ENCODE measurements at places on chromosomes 6 and 20.

DNA sequence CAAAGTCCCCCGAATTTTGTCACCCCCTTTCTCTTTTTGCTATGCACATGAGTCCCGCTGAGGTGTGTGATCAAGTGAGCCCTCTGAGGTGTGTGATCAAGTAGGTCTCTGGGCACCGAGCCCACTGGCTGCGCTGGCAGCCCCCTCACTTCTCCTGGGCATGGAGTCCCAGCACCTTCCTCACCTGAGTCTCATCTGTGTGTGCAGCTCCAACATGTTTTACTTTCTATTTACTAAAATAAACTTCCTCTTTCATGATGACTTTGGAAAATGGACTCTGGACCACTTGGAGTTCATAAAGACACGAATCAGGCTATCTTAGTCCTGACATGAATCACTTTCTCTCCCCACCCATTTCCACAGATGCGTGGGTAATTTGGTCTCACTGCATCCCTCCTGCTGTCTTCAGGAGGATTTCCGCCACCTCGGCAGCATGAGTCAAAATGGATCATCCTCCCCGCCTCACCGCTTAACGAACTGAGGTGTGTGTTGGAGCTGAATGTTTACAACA is 39.8 kb downstream of the PRDM1 start:
- DNase-seq = no peak

DNA sequence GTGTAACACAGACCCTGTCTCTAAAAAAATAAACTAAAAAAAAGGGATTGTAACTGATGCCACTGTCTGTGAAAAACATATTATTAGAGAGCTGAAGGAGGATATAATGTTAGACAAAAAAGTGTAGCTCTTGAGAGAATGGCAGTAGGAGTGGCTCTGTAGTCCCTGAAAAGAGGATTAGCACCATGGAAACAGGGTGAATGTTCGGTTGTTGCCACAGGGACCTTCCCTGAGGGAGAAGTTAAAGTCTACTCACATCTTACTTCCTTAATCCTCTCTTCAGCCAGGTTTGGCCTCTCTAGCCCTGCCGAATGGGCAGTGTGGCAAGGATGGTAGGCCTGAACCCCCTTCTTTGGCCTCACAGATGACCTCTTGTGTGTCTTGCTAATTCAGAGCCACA is 12.1 kb downstream of the SCAND1 start:
- no peak for DNase-seq

DNA sequence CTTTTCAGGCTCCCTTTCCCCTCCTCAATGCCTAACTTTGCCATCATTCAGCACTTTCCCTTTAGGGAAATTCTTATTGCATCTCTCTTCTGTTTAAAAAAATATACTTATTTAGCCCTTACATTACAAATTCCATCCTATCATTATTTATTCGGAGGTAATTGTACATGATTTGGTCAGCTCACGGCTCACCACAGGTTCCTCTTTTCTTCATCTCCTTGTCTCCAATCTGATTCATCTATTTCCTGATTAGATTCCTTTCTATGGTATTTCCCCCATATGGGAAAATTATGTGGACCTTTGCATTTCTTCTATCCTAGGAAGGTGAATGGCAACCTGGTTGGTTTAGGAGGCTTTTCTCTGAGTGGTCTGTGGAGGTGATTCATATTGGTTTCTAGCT is 12.9 kb upstream of the EMILIN3 start:
- no peak for DNase-seq

DNA sequence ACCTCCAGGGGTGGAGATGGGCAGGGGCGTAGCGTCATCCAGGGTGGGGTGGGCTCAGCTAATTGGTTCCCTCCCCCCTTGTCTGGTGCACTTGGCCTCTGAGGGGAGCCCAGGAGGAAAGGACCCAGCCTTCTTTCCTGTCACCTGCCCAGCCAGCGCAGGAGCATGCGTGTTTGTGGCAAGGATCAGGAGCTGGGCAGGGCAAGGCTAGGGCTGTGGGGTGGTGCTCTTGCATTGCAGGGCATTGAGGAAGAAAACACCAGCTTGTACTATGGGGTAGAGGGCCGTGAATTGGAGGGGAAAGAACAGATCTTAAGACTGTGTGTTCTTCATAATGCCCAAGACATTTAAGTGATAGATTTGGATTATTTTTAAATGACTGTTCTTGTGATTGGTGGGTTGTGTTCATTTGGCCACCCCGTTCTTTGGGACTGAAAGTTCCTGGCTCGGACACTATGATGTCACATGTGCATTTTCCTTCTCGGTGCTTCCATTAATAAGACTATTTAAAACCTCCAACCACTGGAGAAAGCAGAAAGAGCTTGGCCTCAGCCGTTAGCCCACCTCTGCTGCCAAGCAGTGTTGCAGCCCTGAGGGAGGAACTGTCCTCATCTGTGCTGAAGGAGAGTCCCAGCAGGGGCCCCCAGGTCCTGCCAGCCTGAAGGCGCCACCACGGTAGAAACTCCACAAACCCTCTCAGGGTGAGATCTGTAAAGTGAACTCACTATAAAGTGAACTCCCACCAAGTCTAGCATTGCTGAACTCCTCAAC is 136.2 kb upstream of the INSM1 start:
- no peak for DNase-seq

DNA sequence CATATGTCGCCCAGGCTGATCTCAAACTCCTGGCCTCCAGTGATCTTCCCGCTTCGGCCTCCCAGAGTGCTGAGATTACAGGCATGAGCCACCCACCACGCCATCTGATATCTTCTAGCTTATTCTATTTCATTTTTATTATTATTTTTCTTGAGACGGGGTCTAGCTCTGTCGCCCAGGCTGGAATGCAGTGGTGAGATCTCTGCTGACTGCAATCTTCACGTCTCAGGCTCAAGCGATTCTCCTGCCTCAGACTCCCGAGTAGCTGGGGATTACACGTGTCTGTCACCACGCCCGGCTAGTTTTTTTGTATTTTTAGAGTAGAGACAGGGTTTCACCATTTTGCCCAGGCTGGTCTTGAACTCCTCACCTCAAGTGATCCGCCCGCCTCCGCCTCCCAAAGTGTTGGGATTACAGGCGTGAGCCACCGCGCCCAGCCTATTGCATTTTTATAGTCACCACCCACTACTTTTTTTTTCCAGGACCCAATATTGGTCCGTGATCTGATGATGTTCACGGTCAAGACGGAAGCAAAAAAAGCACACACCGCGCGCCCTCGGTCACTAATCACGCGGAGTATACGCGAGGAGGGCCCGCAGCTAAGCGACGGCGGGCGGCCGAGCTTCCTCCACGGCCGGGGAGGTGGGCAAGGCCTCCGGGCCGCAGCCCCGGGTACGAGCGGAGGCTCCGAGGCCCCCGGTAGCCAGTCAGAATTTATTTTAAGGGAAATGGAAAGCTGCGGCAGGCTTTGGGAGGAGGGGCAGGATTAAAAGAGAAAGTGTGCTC is 1.1 kb upstream of the LSM14B start:
- no peak for DNase-seq

DNA sequence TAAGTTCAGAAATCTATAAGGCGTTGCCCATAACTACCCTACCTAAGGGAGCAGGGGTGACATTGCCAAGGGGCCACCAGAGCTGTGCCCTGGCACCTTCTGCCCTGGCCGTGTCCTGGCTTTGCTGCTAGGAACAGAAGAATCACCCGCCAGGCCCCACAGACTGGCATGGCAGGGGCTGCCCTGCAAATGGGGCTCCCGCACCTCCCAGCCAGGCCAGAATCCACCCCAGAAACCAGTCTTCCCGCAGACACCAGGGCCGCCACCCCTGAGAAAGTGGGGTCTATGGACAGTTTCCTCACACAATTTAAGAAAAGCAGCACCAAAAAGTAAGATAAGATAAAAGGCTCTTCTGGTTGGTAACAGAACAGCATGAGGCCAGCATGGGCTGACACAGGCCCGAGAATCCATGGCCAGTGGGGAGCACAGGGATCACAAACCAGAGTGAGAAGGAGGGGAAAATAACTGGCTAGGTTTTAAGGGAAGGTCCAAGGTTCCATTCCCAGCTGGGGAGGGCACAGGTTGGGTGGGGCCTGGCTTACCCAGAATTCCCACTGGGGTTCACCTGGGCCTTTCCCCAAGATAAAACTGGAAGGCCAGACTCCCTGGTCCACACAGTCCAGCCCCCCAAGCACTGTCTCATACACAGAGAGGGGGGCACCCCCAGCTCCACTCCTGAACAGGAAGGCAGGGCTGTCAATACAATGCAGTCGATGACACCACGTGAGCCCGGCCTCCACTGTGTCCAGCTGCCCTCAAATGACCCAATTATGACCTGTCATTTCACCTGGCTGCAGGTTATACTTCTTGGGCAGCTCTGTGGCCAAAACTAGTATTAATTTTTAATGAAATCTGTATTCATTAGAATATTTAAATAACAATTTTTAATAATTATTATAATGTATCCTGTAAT is 59.4 kb downstream of the PYGB start:
- no peak for DNase-seq

- no peak for DNase-seq
Observed at GRCh38 chr6:31559958-31560696, 12.0 kb upstream of the LTA start.

GRCh38 chr20:38581013-38581412 is at the start of gene ADIG:
TSS of gene ADIG (plus strand) at chr20:38581197. CDS start at chr20:38581251, 54 bp downstream.
- no peak for DNase-seq

DNA sequence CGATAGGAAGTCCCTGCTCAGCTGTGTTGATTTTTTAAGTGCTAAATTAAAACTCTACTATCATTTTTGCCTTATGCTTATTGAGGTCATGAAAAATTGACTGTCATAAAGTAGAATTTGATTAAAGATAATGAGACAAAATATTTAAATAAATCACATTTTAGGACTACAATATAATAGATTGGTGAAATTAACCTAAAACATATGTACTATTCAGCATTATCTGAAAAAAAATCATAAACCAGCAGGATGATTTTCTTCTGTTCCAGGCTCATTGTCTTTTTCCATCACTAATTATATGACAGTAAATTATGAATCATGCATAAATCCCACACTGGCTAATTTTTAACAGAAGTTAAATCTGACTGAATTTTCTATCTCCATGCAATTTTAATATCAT is 373.6 kb upstream of the NRSN1 start:
- no peak for DNase-seq

DNA sequence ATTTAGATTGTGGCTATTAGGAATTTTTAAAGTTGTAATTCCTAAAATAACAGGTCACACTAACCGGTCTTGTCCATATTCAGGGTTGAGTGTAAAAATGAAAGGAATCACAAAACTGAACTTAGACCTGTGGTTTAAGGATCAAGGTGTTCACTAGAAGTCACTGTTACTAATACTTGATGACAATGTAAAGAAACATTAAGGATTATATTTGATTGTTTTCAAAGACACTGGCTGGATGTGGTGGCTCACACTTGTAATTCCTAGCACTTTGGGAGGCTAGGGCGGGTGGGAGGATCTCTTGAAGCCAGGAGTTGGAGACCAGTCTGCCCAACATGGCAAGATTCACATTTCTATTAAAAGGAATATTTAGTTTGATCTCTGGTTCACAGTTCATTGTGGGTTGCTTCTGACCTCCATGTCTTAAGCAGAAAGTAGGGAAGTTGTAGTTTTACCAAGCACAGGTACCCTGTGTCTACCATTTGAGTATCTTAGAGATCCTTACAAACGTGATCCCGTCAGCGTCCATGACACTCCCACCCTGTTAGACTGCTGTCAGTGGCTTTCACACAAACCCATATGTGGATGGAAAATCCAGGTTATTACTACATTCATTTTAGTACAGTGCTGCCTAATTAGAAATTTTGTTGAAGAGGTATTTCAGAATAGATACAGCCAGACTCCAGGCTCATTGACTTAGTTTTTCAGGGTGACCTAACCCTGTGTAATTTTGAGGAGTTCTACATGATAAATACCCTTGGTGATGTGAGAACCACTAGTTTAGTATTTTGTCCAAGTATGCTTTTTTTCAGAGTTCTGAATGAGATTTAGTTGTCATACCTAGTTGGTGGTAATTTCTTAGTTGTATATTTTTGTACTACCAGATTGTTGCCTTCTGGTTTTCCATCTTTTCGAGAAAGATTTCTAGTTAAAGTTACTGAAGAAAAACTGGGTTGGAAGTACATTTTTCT is 10.2 kb downstream of the SRSF3 start:
- no peak for DNase-seq

DNA sequence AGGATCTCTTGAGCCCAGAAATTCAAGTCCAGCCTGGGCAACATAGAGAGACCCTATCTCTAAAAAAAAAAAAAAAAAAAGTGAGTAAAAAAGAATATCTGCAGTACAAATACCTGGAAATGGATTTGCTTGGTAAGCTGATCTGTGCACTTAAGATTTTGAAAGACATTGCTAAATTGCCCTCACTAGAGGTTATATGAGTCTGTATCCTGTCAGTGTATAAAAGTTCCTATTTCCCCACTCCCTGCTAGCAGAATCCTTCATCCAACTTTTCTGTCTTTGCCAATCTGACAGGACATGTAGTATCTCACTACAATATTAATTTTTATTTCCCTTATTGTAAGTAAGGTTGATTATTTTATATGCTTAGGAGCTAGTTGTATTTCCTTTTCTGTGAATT is 36.1 kb downstream of the BICRAL start:
- DNase-seq = no peak

GRCh38 chr6:37074053-37074827 is 68.8 kb downstream of the FGD2 start:
- no peak for DNase-seq

GRCh38 chr20:60897976-60898375 is 354.1 kb upstream of the CDH4 start:
- no peak for DNase-seq

- DNase-seq = no peak
Observed at GRCh38 chr6:33857093-33857931, 53.5 kb upstream of the MLN start.

GRCh38 chr20:1215386-1216170 is 10.3 kb upstream of the RAD21L1 start:
- DNase-seq = peak; percentile 69

- DNase-seq = no peak
Observed at GRCh38 chr20:2507875-2508630, 662 bp downstream of the ZNF343 start.

GRCh38 chr20:17875981-17876385 is 92.6 kb downstream of the SNX5 start:
- no peak for DNase-seq

DNA sequence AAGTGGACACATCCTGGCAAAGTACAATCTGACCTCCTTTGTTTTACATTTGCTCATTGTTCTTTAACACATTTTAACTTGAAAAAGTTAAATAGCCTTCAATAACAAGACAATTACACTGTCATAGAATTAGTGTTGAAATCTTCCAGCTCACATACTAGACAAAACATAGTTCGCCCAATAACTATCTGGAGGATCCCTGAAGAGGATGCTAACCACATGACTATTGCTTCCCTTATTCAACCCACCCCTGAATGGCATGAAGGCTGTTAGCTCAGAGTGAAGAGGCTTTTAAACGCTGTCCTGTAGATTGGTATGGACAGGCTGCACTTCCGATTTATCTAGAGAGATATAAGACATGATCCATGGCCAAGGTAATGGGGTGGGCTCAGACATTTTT is 15.0 kb upstream of the DSE start:
- no peak for DNase-seq

GRCh38 chr20:13515291-13515690 is 123.4 kb downstream of the TASP1 start:
- DNase-seq = no peak
